CD4-positive, alpha-beta T cell treated with Interleukin-12 subunit alpha and Interleukin-12 subunit beta, for 1 hour (primary cell): ENCODE measurements at places on chromosomes 3 and 15.

DNA sequence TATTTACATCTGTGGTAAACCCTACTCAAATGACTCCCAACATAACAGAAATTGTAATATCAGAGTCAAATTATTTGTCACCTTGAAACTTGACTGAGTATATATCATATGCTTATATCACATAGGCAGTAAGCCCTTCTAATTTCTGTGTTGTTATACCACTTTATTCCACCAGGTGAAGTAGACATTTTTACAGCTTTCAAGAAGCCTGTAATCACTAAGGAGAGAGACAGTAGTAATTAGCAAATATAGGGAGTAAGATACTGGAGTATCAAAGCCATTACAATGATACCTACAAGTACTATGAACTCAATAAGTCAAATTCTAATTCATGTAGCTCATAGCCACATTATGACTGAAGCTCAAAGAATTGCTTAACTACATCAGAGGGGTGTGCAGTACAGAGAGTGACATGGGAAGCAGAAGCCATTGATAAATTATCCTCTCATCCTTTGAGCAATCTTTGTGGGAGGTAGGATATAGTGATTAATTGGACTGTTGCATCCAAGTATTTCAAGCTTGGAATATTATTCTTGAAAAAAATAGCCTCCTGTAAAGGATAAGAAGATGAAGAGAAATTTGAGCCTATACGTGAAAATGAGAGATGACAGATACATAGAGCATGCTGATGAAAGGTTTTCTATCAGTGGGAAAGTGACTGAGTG is 1005.9 kb downstream of the ZPLD1 start:
- DNase-seq, result no peak

DNA sequence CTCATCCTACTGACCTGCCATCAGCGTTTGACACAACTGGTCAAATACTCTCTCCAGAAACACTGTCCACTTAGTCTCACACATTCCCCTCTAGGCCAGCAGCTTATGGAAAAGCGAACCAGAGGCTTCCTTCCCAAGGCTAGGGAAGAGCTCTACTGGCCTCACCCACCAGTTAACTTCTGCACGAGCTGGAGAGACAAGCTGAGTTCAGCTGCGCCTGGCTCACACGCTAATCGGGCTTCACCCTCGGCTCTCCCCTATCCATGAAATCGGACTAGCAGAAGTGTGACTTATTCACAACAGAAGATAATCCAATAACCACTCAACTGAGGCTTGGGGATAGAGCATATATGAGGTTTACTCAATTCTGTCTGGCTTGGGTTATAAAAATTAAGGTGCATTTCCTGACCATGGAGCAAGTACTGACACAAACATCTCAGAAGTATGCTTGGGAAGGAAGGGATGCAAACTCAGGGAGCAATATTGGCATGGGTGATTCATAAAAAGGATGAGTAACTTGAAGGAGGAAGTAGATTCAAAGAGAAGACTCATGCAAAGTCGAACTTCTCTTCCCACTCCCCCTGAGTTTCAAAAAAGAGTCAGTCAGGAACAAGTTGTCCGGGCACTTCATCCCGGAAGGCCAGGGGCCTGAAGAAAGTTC is 73.1 kb downstream of the XXYLT1 start:
- no peak for DNase-seq

- DNase-seq, result no peak
Observed at GRCh38 chr15:73800662-73801345, 47.7 kb upstream of the INSYN1 start.

DNA sequence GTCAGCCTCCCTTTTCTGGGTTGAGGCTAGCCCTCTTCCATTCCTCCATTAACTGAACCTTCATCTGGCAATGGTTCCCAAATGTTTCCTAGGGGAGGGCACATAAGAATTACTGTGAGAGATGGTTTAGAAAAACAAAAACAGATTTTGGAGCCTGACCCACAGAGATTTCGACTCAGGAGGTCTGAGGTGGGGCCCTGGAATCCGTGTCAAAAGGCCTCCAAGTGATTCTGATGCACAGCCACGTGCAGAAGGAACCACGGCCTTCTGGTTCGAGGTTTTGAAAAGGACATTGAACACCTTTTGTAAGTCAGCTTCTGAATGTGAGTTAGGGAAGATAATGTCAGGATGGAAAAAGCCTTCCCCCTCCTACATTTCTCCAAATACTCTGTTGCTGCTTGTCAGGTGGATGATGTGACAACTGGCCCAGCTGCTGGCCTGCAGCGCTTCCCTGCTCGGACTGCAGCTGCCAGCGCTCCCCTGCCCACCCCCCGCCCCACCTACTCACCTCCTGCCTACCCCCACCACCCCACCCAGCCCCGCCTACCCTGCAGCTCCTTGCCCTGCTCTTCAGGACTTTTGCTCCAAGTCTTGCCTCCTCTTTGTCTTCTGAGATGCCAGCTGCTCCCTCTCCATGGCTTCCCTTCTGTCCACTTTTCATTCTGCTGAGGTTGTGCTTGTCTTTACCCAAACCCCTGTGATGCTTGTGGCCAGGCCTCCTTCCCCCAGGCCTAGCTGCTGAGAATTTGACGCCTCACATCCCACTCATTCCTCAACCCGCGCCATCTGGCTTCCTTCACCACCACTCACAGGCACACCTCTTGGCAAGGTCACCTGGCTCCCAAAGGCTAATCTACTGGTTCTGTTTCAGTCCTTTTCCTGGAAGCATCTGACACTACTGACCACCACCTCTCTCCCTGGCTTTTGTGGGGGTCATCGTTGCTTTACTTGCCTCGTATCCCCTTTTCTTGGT is 6.6 kb downstream of the EHD4 start:
- no peak for DNase-seq

- DNase-seq, result no peak
Observed at GRCh38 chr15:69496001-69496400, 43.4 kb downstream of the RPLP1 start.

GRCh38 chr3:182601597-182601996 is 191.7 kb upstream of the ATP11B start:
- no peak for DNase-seq

DNA sequence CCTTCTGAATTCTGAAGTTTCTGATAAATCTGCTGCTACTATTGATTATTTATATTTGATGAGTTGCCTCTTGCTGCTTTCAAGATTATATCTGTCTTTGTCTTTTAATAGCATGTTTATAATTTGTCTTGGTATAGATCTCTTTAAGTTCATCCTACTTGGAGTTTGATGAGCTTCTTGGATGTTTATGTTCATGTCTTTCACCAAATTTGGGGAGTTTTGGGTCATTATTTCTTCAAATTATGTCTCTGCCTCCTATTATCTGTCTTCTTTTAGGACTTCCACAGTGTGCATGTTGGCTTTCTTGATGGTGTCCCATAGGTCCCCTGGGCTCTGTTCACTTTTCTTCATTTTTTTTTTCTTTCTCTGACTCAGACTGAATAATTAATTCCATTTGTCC is 32.3 kb upstream of the EDEM1 start:
- DNase-seq, result no peak

DNA sequence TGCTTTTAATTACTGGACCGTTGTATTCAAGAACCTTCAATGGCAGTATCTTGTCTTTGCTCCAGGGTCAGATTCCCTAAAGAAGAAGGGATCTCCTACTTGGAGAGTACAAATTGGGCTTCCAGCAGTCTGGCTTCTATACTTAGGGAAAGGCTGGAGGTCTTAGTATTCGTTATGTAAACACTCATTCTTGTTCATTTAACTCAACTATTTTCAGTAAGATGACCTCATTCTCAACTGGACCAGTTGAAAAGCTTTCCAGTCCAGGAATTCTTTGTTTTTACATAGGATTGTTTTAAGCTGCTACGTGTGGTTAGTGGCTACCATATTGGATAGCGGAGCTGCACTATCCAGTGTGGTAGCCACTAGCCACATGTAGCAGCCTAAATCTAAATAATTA is 4.6 kb downstream of the SENP5 start:
- DNase-seq, result no peak

DNA sequence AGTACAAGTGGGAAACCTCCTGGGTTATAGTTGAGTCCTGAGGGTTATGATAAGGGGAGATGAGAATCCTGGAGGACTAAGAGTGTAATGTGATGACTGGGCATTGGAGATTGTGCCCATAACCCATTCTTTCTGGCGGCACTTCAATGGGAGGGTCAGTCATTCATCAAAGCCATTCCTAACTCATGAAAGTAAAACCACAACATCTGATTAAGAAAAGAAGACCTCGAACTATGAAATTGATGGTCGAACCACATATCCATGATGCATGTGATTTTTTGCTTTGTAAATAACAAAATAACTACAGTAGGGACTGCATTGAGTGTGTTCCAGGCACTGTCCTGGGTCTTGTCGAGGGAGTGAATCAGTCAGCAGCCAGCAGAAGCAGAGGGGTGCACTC is 215.1 kb downstream of the SHQ1 start:
- DNase-seq, result no peak

DNA sequence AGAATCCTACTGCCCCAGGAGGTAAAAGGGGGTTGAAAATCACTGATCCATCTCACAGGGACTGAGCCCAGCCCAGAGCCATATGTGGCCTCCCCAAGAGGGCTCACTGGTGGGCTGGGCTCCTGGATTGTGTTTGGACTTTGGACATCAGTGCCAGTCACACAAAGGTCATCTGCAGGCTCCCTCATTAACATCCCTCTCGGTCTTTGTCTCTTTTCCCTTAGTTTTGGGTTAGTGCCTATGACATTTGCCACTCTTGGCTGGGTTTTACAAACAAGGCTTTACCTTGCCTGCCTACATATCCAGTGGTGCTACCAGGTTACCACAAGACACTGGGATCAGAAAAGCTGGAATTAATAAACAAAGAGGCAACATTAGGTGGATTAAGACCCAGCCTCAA is 27.9 kb downstream of the IFT122 start:
- DNase-seq, result no peak

DNA sequence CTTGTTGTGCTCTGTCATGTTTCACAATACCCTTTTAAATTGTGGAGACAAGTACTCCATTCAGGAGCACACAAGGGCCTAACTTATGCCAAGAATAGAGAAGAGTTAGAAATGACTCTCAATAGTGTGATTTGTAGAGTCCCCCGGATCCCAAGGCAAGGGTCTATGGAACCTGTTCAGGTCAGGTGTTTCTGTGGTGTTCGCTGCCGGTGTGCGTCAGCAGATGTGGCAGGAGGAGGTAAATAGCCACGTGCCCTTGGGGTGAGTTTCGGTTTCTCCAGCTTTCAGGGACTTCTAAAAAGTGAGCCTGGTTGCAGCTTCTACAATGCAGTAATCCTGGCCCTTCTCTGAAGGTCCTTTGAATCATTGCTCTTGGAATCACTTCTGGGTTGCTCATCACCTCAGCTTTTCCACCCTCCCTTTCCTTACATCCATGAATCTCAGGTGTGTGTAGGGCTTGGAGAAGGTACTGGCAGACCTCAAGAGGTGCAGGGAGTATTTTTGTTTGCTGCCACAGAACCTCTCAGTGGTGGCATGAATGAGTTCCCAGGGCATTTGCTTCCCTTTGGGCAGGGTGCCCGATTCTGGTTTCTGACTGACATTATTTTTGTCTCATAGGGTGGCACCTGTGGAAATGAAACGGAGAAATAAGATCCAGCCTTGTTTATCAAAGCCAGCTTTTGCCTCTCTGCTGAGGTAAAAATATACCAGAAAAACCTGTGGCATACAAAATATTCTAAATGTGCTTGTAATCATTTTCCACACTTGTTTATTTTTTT is 7.3 kb downstream of the ST3GAL6 start:
- no peak for DNase-seq

- no peak for DNase-seq
Observed at GRCh38 chr15:28006116-28006905, 92.8 kb downstream of the OCA2 start.

DNA sequence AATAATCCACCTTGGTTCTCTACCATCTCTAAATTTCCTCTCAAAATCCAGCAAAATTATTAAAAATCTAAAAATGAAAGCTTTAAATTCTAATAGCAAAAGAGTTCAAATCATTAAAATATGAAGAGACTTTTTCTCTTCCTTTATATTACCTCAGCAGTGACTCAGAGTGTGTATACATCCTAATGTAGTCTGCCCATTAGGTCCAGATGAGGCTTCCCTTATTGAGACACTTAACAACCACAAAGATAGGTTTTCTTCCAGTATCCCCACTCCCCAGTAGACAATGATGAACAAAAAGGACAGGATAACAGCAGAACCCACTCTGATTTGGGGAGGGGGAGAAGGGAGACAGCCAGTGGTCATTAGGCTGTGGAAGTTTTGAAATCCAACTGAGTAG is 61.5 kb upstream of the DCBLD2 start:
- no peak for DNase-seq

DNA sequence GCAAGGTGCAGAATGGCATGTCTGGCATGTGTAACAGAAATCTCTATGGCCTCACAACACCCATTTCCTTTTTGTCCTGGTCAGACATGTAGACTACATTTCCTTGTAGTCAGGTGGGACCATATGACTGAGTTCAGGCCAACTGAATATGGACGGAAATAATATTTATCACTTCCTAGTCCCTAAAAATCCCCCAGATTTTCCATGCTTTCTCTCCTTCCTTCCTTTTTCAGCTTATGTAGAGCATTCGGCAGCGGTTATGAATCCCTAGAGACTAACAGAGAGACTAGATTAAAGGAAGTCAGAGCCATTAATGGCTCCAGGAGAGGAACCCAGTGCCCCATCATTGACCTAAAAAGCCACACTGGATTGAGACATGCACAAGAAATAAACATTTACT is 35.8 kb downstream of the SLC9A9 start:
- DNase-seq, result no peak

- DNase-seq, result no peak
Observed at GRCh38 chr3:157559401-157559800, 56.2 kb upstream of the VEPH1 start.

DNA sequence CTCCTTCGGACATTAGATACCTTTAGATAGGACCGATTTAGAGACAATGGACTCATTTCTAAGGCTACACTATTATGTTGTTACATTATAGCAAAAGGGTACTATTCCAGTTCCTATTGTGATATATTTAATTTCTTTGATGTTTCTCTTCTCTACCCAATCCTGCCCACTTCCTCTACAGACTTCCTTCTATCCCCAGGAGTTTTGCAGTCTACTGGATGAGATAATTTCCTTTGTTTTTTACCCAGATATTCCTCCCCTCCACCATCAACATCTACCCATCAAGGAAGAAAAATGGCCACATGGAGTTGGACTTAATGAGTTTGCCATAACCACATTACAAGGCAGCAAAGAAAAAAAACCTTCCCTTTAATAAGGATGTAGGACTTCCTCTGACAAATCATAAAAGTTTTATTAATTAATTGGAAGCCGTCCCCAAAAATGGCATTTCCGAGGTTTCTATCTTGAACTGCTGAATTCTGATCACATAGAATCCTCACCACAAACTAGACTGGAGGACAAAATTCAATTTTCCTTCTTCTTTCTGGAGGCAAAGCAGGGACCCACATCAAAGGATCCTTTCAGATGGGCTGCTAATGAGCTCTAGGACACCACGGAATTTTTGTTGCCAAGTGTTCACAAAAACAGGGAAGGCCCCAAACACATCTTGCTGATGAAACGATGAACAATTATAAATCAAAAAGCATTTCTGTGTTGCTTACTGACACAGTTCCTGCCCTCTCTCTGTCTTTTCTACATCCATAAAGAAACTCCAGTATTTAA is 33.4 kb downstream of the FRMD4B start:
- DNase-seq, result no peak
